Progenitor cell of endocrine pancreas (in vitro differentiated cells): ENCODE measurements at places on chromosomes 6 and 20.

GRCh38 chr6:53258076-53258773, 90.5 kb downstream of the ELOVL5 start:
- peak overlapping the region; percentile 5 for H3K27ac ChIP-seq
- H3K4me3 ChIP-seq: no peak overlapping the region
- H3K27me3 ChIP-seq: no peaks in the 10 kb centered on the region
- H3K36me3 ChIP-seq: peaks cover 19% of the 10 kb centered on the region

GRCh38 chr20:297925-298775, 780 bp downstream of the ZCCHC3 start:
- H3K4me1 ChIP-seq: peaks cover 26% of the 10 kb centered on the region
- H3K27ac ChIP-seq: peak overlapping the region; percentile 97

DNA sequence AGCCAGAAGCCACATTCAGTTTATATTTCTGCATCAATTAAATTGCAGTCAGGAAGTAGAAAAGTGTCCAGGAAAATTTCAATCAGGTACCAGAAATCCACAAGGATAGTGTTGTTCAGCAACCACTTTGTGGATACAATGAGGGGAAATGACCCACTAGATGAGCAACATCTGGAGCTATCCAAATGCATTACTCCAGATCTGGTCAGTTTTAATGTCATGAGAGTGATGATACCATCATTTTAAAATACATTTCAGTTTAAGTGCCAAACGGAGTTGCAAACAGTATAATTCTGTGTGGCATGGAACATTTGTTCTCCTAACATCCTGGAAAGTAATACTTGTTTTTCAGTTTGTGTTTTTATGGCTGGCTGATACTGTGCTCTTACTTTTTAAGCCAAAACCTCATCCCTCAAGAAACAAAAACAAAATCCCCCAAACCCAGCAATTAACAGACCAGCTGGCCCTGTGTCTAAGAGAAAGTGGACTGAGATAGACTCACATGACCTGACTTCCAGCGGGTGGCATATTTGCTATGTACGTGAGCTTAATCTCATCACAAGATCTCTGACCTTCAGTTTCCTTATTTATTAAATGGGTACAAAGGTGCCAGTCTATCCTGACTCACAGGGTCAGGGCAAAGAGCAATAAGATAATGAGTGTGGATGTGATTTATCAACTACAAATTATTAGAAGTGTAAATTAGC, 58.8 kb upstream of the CNKSR3 start:
- H3K27ac ChIP-seq: no peak overlapping the region
- H3K36me3 ChIP-seq: no peaks in the 10 kb centered on the region
- H3K4me3 ChIP-seq: no peak overlapping the region
- DNase-seq: no peak
- H3K4me1 ChIP-seq: peaks cover 15% of the 10 kb centered on the region

DNA sequence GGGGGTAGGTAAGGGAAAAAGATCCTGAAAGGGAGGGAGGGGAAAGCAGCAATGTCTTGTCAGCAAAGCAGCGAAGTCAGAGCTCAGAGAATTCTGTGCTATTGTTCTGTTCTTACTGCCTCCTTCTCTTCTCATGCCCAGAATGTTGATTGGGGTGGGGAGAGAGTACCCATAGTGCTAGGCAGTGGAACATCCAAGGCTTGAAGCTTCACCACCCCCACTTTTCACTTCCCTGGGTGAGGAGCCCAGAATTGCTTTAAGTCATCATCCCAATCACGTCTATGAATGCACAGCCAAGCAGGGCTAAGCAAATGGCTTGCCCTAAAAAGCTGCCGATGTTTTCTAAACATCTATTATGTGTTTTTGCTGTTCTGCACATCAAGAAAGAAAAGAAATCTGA, 16.5 kb downstream of the REPS1 start:
- H3K4me1 ChIP-seq: peaks cover 28% of the 10 kb centered on the region
- no peak overlapping the region for H3K27ac ChIP-seq
- no peaks in the 10 kb centered on the region for H3K36me3 ChIP-seq
- H3K4me3 ChIP-seq: no peak overlapping the region
- DNase-seq: no peak

DNA sequence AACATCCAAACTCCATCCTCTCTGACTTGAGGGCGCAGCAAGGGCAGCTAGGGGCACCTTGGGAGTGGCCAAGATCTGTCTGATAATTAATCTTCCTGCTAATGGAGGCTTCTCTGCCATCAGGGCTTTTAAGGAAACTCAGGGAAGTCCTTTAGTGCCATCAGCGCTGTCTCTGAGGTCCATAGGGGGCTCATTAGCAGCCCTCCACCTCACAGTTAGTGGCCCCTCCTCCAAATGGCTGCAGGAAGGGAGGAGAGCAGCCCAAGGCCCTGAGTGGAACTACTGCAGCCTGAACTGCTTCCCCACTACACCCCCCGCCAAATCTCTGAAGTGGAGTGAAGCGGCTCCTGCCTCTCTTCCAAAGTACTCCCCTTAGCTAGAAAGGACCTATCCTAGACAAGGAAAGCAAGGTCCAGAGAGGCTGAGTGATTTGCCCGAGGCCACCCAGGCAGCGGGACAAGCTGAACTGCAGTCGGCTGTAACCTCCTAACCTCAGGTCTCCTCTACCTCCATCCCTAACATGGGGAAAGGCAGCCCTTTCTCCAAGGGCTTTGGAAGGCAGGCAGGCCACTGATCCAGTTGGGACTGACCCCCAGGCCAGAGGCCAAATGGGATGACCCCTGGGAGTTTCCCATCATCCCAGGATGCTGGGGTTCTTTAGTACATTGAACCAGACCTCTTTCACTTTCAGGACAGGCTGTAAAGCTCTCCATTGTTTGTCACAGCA, 39.5 kb upstream of the ZFAND3 start:
- no peak overlapping the region for H3K27ac ChIP-seq
- no peak overlapping the region for H3K4me3 ChIP-seq
- peaks cover 25% of the 10 kb centered on the region for H3K4me1 ChIP-seq
- no peaks in the 10 kb centered on the region for H3K36me3 ChIP-seq
- peaks cover 43% of the 10 kb centered on the region for H3K27me3 ChIP-seq
